ENCODE measurements at places on chromosomes 2 and 18.

DNA sequence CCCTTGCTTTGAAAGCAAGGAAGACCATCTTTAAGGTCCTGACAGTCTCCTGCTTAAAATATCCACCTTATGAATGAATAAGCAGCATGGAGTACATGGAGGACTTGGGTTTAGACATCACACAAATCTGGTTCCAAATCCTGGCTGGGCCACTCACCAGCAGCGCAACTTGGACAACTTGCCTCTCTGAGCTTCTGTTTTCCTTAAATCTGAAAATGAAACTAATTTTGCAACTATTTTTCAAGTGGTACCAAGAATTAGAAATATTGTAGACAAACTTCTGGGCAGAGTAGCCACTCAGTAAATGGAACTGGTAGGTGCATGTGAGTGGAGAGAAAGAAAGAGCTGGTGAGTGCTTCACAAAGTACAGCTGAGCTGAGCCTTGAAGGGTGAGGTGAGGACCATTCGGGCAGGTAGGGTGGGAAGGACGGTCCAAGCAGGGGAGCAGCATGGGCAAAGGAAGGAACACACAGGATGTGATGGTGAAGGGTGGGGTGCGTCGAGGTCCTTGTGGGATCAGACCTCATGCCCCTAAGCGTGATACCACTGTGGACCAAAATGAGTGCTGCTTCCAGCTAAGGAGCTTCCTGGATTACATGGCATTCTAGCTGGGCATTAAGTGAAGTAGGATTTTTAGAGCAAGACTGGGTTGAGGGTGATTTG, 14.4 kb upstream of the TET3 start:
- DNase-seq = no peak

- no peak for DNase-seq
Measured at GRCh38 chr2:147644491-147644890, 200.3 kb upstream of the ACVR2A start.

- no peak for DNase-seq
Measured at GRCh38 chr18:61239051-61239450, 94.2 kb upstream of the CDH20 start.

GRCh38 chr2:28869494-28870145, 489 bp downstream of the TRMT61B start:
- peak; percentile 6 for DNase-seq

GRCh38 chr2:12579018-12579417, 137.7 kb upstream of the TRIB2 start:
- no peak for DNase-seq

DNA sequence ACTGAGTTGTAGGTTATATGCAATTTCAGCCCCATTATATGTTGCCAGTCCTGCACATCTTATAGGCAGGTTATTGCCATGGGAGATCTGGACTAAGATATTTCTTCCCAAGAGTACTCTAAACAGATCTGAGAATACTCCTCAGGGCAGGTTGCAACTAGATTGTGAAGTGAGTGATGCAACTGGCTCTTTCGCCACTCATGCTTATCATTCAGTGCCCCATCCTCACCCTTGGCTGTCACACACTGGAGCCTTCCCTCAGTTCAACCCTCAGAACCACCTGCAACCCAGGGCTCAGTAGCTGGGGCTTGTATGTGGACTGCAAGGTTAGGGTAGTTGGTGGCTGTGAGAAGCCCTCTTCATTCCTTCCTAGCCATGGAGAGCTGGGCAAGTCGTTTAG, 14.1 kb downstream of the MERTK start:
- no peak for DNase-seq

DNA sequence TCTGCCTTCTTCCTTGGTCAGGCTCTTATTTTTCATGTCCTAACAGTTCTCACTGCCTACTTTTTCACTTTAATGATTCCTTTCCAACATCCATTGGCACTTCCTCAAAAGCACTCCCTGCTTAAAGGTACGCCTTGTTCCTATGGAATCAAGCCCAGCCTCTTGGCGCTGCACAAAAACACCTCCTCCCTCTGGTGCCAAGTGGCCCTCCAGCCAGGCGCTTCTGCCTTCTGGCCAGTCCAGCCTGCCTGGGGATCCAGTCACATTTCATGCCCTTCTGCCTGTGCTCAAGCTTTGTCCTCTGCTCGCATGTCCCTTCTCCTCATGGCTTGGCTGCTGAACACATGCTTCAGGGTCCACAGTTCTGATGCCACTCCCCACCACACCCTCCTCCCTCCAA, 6.3 kb downstream of the TPRKB start:
- no peak for DNase-seq

DNA sequence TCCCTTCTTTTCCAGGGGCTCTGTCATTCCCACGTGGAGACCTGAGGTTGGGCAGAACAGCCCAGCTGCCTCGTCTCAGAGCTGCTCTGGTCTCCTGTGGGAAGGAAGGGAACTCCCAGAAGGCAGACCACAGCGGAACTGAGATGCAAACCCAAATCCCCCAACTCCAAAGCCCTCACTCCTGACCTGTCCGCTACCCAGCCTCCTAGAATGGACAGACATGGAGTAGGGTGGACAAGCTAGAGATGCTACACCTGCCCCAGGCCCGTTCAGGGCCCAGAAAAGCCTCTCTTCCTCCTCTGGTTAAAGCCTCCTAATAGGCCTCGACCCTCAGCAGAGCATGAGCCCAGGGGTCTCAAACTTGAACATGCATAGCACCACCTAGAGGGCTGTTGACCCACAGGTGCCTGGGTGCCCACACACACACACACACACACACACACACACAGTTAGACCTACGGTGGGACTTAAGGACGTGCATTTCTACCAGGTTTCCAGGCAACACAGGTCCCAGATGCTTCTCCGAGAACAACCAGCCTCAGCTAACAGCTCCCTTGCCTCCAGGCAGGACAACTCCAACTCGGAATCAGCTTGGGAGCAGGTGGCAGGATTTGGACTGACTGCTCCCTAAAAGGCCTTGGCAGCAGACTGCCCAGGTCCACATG, 93.5 kb downstream of the TNS1 start:
- no peak for DNase-seq

DNA sequence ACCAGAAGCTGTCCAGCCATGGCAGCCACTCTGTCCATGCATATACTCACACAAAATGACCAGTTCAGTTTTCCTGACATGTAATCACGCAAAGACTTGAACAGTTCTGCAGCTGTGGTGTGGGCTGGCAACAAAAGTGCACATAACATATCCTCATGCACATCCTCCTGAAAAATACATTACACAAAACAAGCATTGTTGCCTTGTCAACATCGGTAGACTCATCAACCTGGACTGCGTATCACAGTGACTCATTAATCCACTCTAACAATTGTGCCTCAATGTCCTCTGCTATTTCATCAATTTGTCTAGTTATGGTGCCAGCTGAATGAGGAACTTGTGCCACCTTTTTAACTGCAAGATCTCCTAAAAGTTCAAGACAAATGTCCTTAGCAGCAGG, 19.5 kb downstream of the RBKS start:
- DNase-seq = no peak

GRCh38 chr2:152861349-152861942, 143.0 kb downstream of the ARL6IP6 start:
- DNase-seq = no peak

DNA sequence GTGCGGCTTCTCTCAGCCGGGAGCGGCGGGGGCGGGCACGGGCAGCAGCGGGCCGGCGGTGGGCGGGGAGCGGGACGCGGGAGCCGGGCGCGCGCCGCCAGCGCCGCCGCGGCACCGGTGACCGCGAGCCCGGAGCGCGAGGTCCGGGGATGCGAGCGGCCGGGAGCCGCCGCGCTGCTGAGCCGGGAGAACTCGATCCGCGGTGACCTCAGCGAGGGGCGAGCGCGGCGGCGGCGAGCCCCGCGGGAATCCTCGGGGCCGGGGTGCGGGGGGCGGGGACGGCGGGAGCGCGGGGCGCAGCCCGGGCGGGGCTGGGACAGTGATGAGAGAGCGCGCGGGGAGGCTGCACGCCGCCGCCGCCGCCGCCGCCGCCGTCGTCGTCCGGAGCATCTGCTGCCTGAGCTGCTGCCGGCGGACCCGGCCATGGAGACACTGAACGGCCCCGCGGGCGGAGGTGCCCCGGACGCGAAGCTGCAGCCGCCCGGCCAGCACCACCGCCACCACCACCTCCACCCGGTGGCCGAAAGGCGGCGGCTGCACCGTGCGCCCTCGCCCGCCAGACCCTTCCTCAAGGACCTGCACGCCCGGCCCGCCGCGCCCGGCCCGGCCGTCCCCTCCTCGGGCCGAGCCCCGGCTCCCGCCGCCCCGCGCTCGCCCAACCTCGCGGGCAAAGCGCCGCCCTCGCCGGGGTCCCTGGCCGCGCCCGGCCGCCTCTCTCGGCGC, at the start of gene MTCL1:
MTCL1 (plus strand) TSS at position 319 of the 723 bp plus-strand sequence; CDS start at position 424, 105 bp downstream.
- DNase-seq = no peak

GRCh38 chr2:222315443-222316121, 16.8 kb upstream of the PAX3 start:
- no peak for DNase-seq

DNA sequence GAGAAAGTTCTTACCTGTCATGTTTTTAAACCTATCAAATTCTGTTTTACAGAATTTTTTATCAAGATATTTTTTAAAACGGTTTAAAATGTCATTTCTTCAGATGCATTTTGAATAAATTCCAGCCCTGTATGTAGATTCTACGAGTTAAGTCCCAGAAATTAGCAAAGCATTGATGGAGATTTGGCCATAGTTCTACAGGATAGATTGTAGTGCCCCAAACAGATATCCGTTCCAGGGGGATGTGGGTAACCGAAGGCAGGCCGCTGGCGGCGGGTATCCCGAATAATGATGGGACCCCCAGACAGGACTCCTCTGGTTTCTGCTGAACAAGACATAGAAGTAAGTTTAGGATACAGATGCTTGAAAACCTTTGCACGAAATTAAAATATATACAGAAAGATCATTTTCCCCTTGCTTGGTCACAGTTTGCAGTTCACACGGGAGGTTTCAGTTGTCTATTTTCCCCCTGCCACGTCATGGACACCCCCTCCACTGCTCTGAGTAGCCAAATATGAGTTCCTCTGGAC, 755 bp downstream of the NOL4 start:
- no peak for DNase-seq
